ENCODE measurements at places on chromosomes 5 and 9. TPM values are rescaled to one million over a fixed set of nuclear protein-coding genes. Genes with fewer than 3 reads are reported as not detected.

BTNL8 gene
- not detected for total RNA-seq

MOB3B gene
- total RNA-seq: 1.4 TPM

FOXI1 gene
- not detected for total RNA-seq

CATSPER3 gene
- total RNA-seq: 0.82 TPM

PCSK1 gene
- total RNA-seq: 0.16 TPM

GRCh38 chr9:4309806-4310205, 9.9 kb upstream of the GLIS3 start:
- H3K4me1 ChIP-seq: no peaks in the 10 kb centered on the region
- H3K36me3 ChIP-seq: no peaks in the 10 kb centered on the region
- no peak overlapping the region for H3K4me3 ChIP-seq
- H3K27me3 ChIP-seq: no peaks in the 10 kb centered on the region
- DNase-seq: no peak

DNA sequence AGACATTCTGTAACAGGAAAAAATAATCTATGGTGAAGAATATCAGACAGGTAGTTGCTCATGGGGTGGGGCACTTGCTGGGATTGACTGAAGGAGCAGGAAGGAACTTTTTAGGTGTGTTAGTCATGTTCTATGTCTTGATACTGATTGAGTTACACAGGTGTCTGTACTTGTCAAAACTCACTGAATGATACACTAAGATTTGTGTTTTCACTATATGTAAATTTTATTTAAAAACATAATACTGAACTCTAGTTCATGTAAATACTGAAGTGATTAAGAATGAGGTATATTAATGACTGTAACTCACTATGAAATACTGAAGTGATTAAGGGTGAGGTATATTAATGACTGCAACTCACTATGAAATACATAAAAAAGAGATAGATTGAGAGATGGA, 28.5 kb downstream of the IL6ST start:
- H3K4me1 ChIP-seq: peaks cover 23% of the 10 kb centered on the region
- no peak overlapping the region for H3K27ac ChIP-seq
- H3K36me3 ChIP-seq: peaks cover 94% of the 10 kb centered on the region
- no peak overlapping the region for H3K4me3 ChIP-seq

DNA sequence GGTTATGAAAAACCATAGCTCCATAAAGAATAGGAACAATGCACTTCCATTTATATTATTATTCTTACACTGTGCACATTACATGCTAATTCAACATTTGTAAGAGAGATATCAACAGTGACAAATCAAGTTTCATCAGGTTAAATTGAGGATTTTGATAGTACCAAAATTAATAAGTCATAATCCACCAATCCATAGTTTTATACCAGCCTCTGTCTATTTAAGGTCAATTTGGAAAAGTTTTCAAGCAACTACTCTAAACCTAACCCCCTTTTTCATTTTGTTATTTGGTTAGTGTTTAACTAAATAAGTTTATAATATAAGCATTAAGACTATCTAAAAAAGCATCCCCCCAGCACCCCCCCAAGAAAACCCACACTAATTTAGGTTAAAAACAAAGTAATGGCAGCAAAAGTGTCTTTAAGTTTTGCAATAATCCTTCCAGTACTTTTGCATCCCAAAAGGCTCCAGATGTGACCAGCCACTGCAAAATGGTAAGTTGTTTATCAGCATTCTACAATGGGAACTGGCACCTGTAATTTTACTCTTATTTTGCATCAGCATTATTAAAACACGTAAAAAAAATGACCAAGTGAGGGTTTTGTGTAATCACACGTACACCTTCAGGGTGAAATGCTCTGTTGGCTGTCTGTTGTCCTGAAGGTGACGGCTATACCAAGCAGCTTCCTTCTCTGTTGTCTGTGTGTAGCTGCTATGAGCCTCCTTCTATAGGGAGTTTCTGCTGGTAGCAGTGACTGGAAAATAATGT, 36.8 kb upstream of the SSBP2 start:
- H3K27me3 ChIP-seq: no peaks in the 10 kb centered on the region
- no peak for DNase-seq
- H3K27ac ChIP-seq: no peak overlapping the region
- H3K36me3 ChIP-seq: no peaks in the 10 kb centered on the region
- peak overlapping the region; percentile 18 for H3K4me3 ChIP-seq
- H3K4me1 ChIP-seq: peaks cover 28% of the 10 kb centered on the region

DNA sequence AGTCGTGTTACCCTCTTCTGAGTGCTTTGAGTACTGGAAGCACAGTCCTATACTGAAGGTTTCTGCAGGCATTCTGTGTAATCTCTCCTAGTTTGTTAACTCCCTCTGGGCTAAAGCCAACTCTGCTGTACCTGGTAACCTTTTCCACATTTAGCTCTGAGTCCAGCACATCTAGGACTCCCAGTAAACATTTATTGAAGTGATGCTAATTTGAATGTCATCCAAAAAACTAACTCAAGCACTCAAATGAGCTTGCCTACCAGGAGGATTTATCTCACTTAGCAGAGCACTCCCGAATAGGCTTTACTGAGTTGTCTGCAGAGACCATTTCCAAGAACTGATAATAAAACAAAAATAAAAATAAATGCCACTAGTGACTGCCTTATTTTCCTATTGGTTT, 79.5 kb upstream of the NFIB start:
- no peaks in the 10 kb centered on the region for H3K4me1 ChIP-seq
- H3K36me3 ChIP-seq: no peaks in the 10 kb centered on the region
- H3K27me3 ChIP-seq: no peaks in the 10 kb centered on the region
- H3K4me3 ChIP-seq: no peak overlapping the region

DNA sequence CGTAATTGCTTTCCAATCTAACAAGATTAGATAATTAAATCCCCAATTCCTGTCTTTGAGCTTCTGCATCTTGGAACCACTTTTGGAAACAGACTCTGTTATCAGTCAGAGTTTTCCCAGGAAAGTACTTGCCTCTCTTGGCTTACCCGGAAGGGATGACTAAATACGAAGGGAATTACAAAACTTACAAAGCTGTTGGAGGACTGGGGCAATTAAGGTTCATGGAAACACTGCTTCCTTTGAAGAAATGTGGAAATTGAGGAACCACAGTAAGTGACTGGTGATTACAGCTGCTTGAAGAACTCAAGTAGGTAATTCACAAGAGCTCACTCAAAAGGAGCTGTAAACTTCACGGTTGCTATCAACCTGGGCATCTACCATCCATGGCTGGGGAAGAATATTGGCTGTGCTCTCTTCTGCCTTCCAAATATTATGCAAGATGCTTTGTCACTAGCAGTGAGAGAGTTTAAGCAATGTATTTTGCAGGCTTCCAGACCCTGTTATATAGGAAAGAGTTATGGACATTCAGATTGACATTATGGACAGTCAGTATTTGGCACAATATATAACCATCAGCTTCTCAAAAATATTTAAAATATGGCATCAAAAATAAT, 104.6 kb upstream of the MAN2A1 start:
- no peak for DNase-seq
- no peak overlapping the region for H3K4me3 ChIP-seq
- no peaks in the 10 kb centered on the region for H3K4me1 ChIP-seq
- no peaks in the 10 kb centered on the region for H3K27me3 ChIP-seq

DNA sequence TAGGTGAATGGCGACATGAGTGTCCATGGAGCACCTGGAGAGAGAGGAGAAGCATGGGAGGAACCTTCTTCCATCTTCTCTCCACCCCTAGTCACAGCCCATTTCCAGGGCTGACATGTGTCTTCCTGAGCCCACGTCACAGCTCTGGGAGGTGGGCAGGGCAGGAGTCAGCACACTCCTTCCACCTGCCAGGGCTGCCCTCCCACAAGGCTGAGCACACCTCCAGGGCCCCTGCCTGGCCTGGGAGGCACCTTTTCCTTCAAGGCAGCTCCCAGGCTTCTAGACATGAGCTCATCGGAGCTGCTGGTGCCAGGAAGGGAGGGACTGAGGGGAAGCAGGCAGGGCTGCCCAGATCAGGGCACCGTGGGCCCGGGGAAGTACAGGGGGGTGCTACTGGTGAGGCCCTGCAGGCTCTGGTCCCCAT, 13.6 kb upstream of the SYNPO start:
- peak overlapping the region; percentile 99 for H3K27ac ChIP-seq
- peak; percentile 52 for DNase-seq
- H3K36me3 ChIP-seq: peaks cover 12% of the 10 kb centered on the region
- peaks cover 83% of the 10 kb centered on the region for H3K4me1 ChIP-seq

- H3K36me3 ChIP-seq: no peaks in the 10 kb centered on the region
- DNase-seq: no peak
- H3K4me1 ChIP-seq: no peaks in the 10 kb centered on the region
- no peak overlapping the region for H3K4me3 ChIP-seq
- no peak overlapping the region for H3K27ac ChIP-seq
Measured at GRCh38 chr5:164119806-164120447, 614.5 kb downstream of the MAT2B start.

DNA sequence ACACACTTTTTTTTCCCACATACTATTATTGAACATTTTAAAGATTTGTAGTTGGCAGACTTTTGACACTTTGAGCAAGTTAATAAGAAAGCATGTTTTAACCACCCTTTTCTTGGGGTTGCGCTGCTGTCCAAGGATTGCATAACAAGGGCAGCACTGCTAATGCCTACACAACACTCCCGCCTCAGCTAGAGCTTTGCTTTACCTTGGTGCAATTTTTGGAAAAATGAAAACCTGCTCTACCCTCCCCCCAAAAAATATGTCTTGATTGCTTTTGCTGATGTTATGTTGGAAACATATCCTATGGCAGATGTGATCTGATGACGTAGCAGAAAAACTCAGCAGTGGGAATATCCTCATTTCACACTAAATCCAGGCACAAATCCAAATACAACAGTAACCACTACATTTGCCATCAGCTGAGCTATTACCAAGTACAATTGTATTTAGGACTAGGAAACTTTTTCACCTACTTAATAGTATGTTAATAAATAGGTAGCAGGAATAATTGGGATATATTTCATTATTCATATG, 51.5 kb downstream of the UBE2R2 start:
- no peak for DNase-seq
- no peak overlapping the region for H3K4me3 ChIP-seq
- no peaks in the 10 kb centered on the region for H3K36me3 ChIP-seq
- peak overlapping the region; percentile 32 for H3K27ac ChIP-seq
- H3K4me1 ChIP-seq: peaks cover 57% of the 10 kb centered on the region

- no peak overlapping the region for H3K27ac ChIP-seq
- DNase-seq: no peak
- no peaks in the 10 kb centered on the region for H3K4me1 ChIP-seq
- H3K4me3 ChIP-seq: no peak overlapping the region
- H3K36me3 ChIP-seq: no peaks in the 10 kb centered on the region
- no peaks in the 10 kb centered on the region for H3K27me3 ChIP-seq
Measured at GRCh38 chr9:12463641-12464040, 229.5 kb upstream of the TYRP1 start.

GRCh38 chr9:115715666-115716065, 437.9 kb upstream of the PAPPA start:
- no peaks in the 10 kb centered on the region for H3K27me3 ChIP-seq
- no peaks in the 10 kb centered on the region for H3K4me1 ChIP-seq
- H3K4me3 ChIP-seq: no peak overlapping the region
- no peak for DNase-seq
- no peaks in the 10 kb centered on the region for H3K36me3 ChIP-seq
